GM18507 (cell line): ENCODE measurements at places on chromosomes 3 and 15.

DNA sequence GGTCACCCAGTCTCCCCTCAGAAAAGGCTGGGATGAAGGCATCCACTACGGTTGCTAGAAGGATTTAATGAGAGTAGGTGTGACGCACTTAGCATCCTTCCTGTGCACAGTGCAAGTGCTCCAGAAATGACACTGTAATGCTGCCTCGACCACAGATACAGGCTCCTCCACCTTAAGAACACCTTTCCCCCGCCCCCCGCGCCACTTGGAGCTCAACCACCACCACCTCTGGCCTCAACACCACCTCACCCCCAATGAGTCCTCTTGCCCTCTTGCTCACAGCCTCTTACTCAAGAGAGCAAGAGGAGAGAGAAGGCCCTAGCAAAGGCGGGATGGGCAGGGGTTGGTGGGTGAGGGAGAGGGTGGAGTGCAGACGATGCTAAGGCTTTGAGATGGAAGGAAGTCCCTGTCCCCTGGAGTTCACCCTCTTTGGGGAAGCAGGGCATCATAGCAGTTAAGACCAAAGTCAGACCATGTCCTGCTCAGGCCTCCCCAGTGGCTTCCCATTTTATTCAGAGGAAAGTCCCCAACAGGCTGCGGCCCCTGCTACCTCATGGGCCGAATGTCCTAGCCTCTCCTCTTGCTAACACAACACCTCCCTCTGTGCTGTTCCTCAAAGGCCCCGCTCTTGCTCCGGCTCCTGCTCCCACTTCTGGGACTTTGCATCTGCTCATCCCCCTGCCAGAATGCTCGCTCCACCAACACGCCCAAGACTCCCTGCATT, 8.3 kb downstream of the STARD5 start:
- no peak for DNase-seq

DNA sequence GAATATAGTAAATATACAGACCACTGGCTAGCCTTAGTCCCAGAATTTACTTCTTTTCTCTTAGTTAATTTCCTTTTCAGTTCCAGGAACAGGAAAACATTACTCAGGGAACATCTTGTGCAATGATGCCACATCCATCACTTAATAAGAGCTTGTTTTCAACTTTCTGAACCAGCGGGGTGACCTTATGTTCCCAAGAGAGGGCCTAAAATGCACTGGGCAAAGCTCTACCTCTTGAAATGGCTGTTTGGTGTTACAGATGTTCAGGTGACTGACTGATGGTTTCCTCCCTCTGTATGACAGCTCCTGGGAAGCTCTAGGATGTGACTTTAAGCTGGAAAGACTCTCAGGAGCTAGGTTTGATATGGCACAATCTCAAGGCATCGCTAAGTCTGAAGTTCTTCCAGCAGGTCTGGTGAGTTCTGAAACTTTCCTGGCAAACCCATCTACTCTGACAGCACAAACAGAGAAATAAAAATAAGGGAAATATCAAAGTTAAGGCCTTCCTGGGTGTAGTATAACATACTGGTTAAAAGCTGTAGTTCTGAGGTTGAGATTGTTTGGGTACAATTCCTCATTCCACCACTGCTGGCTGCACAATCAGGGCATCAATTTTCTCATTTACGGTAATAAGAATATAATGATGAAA, 98.6 kb downstream of the ZIC1 start:
- DNase-seq, result no peak

DNA sequence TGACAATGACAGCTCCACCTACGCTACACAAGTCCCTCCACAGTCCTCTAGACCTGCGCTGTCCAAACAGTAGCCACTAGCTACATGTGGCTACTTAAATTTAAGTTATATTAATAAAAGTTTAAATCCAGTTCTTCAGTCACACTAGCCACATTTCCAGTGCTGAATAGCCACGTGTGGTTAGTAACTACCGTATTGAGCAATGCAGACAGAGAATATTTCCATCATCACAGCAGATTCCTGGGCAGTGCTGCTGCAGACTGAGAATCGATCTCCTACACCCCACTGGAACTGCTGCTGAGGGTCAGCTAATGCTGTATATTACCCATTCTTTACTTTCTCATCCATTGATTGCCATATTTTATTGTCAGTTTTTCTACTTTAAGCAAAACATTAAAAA, 40.9 kb downstream of the HDC start:
- DNase-seq, result no peak

DNA sequence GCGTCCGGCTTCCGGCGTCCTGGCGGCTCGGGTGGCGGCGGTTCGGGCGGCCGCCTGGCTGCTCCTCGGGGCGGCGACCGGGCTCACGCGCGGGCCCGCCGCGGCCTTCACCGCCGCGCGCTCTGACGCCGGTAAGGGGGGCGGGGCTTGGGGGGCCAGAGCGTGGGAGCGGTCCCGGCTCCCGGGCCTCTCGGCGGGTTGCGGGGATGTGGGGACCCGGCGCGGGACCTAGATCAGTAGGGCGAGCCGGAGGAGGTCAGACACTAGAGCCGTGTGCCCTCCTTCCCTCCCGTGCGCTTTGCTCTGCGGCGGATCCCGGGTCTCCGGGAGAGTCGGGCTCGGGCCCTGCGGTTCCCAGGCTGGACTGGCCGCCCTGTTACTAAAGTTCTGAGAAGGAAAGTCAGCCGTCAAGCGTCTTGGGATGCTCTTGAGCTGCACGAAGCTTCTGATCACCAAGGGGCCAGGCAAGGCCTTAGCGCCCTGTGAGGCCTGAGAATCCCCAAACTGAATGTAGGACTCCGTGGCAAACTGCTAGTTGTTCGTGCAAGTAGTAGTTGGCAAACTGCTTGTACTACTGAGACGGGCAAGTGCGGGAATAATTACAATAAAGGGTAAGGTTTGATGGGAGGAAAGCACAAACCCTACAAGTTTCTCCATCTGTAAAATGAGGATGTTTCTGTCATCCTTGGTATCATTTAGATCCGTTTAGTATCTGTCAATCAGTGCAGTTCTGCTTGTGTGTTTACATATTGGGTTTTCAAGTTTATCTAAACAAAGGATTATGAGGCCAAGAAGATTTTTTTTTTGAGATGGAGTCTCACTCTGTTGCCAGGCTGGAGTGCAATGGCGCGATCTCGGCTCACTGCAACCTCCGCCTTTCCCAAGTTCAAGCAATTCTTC, 587 bp downstream of the PIGX start:
- no peak for DNase-seq

GRCh38 chr3:102156426-102156825, 278.4 kb upstream of the ZPLD1 start:
- DNase-seq, result no peak

DNA sequence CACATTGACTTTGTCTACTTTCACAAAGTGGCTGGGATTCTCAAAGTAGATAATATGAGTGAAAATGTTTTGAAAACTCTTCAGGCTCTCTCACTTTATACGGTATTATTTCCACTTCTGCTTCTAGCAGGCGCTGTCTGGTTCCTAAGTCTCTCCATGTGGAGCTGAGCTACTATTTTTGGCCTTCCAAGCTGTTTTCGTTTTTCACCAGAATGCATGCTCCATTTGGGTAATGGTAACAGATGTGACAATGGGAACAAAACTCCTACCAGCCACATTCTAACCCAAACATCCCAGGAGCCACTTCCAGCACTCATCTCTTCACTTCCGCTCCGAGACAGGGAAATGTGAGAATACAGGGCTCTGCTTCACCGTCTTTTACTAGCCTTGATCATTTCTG, 586.7 kb downstream of the NTRK3 start:
- no peak for DNase-seq

DNA sequence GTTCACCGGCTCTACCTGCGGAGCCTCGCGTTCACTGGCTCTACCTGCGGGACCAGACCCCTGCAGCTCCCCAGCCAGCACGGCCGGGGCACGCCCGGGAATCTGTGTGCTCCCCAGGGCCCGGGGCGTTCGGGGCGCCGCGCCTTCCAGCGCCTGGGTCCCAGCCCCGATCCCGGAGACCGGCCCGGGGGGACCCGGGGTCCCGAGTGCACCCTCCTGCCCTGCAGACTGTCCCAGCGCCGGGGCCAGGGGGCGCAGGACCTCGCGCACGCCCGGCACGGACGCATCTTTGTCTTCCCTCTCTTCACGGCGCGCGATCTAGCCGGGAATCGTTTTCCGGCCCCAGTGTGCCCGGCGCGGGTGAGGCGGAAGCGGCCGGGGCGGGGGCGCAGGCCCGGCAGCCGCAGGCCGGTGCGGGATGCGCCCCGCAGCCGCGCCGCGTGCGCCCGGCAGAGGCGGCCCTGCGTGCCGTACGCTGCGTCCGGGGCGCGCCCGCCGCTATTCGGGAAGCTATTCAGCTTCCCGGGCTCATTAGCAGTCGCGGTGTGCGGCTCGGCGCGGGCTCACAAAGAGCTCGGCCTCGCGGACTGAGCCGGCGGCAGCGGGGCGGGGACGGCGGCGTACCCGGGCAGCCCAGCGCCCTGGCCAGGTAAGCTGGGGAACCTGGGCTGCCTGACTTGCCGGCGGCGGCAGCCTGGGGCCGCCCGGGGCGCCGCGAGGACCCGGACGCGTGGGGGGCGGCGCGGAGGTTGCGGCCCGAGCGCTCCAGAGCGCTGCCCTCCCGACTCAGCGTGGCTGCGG, at the start of gene APBA2:
Gene APBA2 (plus strand): TSS at position 345 of the 801 bp plus-strand sequence. CDS start 167,911 bp downstream, outside the sequence.
- no peak for DNase-seq

DNA sequence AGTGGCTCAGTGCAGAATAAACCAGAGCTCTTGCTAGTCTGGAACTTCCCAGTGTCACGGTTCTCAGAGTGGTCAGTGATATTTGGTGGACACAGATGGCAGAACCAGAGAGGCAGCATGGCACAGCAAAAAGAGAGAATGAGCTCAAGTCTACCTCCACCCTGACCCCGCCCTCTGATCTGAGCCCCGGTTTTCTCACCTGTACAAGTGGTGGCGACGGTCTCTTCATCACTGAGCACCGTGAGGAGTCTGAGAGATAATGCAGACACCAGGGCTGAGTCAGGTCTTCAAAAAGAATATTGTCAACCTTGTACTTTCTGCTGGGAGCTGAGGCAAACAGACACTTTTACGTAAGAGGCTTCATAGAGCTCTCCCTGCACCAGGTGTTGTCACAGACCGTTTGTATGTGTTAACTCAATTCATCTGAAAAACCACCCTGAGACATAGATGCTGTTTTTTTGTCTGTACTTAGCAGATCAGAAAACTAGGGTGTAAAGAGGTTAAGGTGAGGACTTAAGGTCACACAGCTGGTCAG, 13.2 kb downstream of the FGD5 start:
- no peak for DNase-seq

DNA sequence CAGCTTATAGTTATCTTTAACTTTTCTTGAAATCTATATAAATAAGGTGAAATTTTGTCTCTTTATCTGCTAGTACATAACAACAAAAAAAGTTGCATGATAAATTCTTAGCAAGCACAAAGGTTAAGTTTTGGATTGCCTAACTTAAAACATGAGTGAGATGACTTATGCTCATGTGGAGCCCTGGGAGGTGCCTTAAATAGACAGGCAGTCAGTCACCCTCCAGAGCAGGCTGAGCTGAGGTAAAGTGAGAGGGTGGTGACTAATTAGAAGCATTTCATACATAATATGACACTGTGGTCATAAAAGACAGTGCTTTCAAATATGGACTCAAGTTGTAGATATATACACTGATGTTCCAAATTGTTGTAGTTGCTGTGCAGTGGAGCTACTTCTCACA, 14.6 kb upstream of the MME start:
- DNase-seq, result no peak

- DNase-seq, result no peak
Observed at GRCh38 chr3:55676643-55677042, 189.5 kb upstream of the WNT5A start.

- no peak for DNase-seq
Observed at GRCh38 chr15:67305506-67305905, 50.9 kb downstream of the IQCH start.

- no peak for DNase-seq
Observed at GRCh38 chr15:74653426-74654102, 37.9 kb downstream of the CLK3 start.

- DNase-seq, result no peak
Observed at GRCh38 chr3:23258110-23258509, 55.0 kb downstream of the UBE2E2 start.

DNA sequence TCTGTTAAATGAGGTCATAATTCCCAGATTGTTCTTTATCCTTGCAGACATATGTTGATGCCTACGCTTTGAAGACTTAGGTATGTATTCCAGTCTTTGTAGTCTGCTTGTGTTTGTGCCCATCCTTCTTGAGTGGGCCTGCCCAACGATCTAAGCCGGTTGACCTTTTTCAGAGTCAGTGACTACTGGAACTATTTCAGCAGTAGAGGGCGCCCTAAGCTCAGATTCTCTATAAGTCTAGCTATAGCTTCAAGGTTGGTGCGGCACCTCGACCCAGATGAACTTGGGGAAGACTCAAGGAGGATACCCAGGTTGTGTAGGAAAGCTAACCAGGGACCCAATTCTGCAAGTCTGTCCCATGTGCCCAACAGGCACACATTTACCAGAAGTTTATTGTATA, 228.8 kb upstream of the PPP2R3A start:
- DNase-seq, result no peak

GRCh38 chr15:68796576-68796975, 24.1 kb downstream of the ANP32A start:
- no peak for DNase-seq

GRCh38 chr3:61864886-61865285, 303.5 kb downstream of the PTPRG start:
- DNase-seq, result no peak

DNA sequence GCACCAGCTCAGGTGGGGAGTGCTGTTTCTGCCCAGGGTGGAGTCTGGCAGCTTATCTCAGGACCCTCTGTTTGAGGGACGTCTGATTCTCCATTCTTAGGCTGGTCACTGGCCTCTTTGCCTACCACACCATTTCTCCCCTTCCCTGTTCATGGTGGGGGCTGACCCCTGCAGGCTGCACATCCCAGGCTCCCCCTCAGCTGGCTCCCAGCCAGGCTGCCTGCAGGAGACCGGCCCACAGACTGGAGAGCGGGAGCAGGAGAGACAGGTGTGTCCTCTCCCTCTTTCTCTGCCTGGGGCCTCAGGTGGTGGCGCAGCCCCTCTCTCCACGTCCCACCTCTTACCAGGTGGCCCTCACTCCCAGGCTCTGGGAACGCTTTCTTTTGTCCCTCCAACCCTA, 60.8 kb downstream of the RAB11A start:
- no peak for DNase-seq

GRCh38 chr3:156535162-156535627, 19.7 kb downstream of the SSR3 start:
- DNase-seq, result no peak

DNA sequence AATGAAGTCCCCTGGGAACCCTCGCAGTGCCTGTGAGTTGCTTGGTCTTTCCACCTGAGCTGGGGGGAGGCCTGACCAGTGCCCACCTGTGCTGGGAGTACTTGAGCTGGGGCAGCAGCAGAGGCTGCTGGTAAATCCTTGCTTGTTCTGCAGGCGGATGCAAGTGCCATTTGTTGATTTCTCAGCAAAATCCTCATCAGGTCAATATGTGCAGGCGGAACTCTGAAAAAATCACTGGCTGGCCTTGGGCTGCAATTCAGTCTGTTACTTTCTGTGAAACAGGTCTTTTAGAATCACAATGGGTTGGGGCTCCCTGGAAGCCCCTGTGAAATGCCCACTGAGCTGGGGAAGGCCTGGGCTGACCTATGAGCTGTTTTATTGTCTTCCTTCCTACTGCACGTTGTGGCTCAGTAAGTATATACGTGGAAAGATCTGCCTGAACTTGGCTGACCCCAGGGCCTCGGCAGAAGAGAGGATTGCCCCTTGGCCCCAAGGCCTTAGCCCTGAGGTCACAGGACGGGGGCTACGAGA, 182.0 kb upstream of the RGMA start:
- DNase-seq, result no peak

GRCh38 chr15:43931119-43931518, 104.3 kb downstream of the WDR76 start:
- DNase-seq, result no peak

- no peak for DNase-seq
Observed at GRCh38 chr3:42300013-42300412, 34.0 kb upstream of the CCK start.
